ENCODE measurements at places on chromosomes 1 and 21. TPM values are rescaled to one million over a fixed set of nuclear protein-coding genes. Genes with fewer than 3 reads are reported as not detected.

The C1orf226 gene
- 9.8 TPM for total RNA-seq

The DCDC2B gene
- not detected for total RNA-seq

The SLC25A44 gene
- 19.1 TPM for total RNA-seq

The ESRRG gene
- total RNA-seq: 1.5 TPM

The UBQLN4 gene
- 70.4 TPM for total RNA-seq

The TSTD1 gene
- total RNA-seq: 6.7 TPM

The NCF2 gene
- not detected for total RNA-seq

The NUDT17 gene
- 4.5 TPM for total RNA-seq

The CYP4B1 gene
- total RNA-seq: not detected

The CFAP410 gene
- 23.9 TPM for total RNA-seq

The TMEM61 gene
- total RNA-seq: not detected

The OR6K3 gene
- total RNA-seq: not detected

The TFF3 gene
- not detected for total RNA-seq

DNA sequence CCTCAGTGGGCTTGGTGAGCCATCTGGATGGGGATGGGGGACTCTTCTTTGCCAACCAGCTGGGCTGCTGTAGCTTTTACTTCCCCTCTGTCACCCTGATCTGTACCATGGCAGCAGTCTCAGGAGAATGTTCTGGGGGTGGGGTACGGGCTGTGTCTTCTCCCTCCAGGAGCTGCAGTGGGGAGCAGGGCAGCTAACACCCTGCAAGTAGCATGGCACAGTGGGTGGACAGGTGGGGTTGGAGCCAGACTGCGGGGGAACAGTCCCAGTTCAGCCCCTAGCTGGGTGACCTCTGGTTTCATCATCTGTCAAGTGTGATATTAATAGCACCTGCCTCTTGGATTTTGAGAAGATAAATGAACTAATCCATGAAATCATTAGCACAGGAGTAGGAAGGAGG, 3.1 kb downstream of the NFASC start:
- H3K36me3 ChIP-seq: no peaks in the 10 kb centered on the region
- peaks cover 23% of the 10 kb centered on the region for H3K4me1 ChIP-seq
- no peak overlapping the region for H3K27ac ChIP-seq
- no peak overlapping the region for H3K4me3 ChIP-seq
- H3K27me3 ChIP-seq: peaks cover 26% of the 10 kb centered on the region
- DNase-seq: no peak

GRCh38 chr1:224170748-224171478, 12.1 kb upstream of the DEGS1 start:
- no peaks in the 10 kb centered on the region for H3K36me3 ChIP-seq
- no peak overlapping the region for H3K4me3 ChIP-seq
- peaks cover 8% of the 10 kb centered on the region for H3K4me1 ChIP-seq
- peaks cover 16% of the 10 kb centered on the region for H3K27me3 ChIP-seq
- no peak overlapping the region for H3K27ac ChIP-seq

DNA sequence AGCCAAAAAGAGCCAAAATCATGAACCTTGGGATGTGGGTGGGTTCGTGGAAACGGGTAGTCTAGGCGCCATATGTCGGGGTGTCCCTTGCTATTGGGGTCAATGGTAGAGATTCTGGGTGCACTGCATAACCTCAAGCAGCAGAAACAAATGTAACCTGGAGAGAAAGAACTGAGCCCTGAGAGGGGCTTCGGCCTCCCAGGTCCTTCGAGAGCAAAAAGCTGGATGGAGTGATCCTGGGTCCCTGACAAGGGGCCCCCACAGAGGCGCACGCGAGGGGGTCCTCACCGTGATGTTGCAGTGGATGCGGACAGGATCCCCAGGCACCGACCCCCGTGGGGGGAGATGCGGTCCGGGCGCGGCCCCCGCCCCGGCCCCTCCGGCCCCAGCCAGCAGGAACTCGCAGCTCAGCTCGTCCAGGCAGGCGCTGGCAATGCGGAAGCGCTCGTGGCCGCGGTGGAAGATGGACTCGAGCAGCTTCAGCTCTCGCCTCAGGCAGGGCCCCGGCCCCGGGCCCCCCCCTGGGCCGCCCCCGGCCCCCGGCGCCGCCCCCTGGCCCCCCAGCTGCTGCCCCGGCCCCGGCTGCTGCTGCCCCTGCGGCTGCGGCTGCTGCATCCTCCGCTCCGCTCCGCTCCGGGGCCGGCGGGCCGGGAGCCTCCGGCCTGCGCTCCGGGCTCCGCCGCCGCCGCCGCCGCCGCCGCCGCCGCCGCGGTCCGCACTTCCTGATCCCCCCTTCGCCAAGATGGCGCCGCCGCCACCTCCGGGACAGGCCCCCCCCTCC, at the start of gene UBE2Q1:
Gene UBE2Q1, minus strand, starts transcription at position 724 of the 781 bp plus-strand sequence. Its CDS starts 109 bp downstream, at position 615.
- H3K36me3 ChIP-seq: peaks cover 3% of the 10 kb centered on the region
- H3K27me3 ChIP-seq: peaks cover 3% of the 10 kb centered on the region
- peaks cover 41% of the 10 kb centered on the region for H3K4me1 ChIP-seq
- H3K4me3 ChIP-seq: peak within 1 kb of the TSS; percentile 95
- H3K27ac ChIP-seq: peak within 1 kb of the TSS; percentile 99
- DNase-seq: peak; percentile 23

GRCh38 chr1:53557369-53557768, 98.2 kb downstream of the DMRTB1 start:
- H3K27me3 ChIP-seq: no peaks in the 10 kb centered on the region
- no peak overlapping the region for H3K27ac ChIP-seq
- H3K4me1 ChIP-seq: peaks cover 5% of the 10 kb centered on the region
- DNase-seq: no peak

DNA sequence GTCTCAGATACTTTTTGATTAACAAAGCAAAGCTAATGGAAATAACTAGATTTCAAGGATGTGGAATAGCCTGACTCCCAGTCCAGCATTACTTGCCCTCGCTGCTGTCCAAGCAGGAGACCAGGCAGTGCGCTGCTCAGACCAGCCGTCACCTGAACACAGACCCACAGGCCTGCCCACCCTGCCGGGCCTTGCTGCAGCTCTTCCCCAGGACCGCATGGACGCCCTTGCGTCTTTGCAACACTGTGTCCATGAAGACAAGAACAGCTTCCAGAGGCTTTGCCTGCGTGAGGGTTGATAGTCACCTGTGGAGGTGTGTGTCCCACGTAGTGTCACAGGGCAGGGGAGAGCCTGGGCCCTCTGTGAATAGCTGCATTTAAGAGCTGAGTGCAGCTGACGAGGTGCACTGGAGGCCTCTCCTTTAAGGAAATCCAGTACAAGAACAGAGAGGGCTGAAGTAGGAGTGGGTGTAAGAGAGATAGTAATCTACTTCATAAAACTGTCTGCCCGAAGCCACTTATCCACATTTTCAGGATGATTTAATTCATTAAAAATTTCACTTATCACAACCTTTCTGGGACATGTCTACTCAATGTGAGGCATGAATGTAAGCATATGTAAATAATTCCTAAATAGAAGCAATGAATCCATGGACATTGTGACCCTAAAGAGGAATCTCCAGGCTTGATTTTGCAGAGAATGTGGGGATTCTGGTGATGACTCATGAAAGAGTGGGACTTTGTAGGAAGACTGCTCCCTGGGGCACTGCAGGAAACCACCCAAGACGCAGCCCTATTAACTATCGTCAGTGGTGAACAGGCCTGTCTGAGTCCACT, 176.2 kb upstream of the RAB4A start:
- H3K27me3 ChIP-seq: no peaks in the 10 kb centered on the region
- no peak for DNase-seq
- no peak overlapping the region for H3K4me3 ChIP-seq

DNA sequence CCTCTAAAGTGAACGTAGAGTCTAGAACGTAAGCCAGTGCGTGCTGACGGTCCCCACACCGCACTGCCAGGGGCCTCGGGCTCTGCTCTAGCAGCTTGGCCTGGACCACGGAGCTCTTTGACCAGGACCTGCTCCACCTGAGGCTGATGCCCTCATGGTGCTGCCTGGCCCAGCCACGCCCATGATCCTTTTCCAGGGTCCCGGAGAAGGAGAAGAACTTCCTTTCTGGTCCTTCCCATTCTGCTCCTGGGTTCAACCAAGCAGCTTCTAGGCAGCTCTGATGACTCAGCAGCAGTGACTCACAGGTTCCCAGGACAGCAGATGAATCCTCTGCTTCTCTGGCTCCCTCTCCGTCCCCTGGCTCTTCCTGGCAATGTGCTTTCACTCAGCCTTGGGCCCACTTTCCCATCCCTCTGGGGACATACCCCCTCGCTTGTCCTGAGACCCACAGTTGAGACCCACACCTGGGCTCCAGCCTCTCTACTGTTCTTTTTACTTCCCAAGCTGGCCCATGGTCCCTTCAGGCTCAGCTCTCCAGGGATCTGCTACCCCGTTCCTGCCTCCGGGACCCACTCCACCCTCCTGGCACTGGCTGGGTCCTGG, 246.3 kb upstream of the RAB4A start:
- no peak overlapping the region for H3K4me3 ChIP-seq
- no peak overlapping the region for H3K27ac ChIP-seq
- H3K36me3 ChIP-seq: no peaks in the 10 kb centered on the region
- DNase-seq: no peak
- peaks cover 64% of the 10 kb centered on the region for H3K4me1 ChIP-seq

DNA sequence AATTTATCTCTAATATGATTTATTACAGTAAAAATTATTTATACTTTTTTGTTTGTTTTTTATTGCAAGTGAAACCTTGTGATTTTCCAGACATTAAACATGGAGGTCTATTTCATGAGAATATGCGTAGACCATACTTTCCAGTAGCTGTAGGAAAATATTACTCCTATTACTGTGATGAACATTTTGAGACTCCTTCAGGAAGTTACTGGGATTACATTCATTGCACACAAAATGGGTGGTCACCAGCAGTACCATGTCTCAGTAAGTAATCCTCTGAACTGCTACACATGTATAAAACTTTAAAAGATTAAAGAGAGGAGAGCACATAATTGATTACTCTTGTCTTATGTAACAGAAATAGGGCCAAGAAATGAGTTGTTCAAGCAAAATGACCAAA, 4.5 kb downstream of the CFHR3 start:
- no peaks in the 10 kb centered on the region for H3K4me1 ChIP-seq
- no peaks in the 10 kb centered on the region for H3K36me3 ChIP-seq
- no peaks in the 10 kb centered on the region for H3K27me3 ChIP-seq
- DNase-seq: no peak
- no peak overlapping the region for H3K4me3 ChIP-seq

DNA sequence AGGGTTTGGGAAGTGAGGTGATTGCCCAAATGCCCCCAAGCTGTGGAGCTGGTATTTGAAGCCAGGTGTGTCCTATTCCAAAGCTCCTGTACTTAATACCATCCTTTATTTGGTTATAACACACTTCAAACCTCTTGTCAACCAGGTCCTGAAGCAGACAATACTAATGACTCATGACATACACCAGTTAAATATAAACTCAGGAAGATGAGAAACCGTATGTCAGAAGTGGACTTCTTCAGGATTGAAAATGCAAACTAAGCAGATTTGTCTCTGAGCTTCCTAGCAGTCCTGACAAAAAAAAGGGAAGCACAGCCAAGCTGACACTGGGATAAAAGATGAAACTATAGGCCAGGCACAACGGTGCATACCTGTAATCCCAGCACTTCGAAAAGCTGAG, 70.6 kb downstream of the ALPL start:
- peaks cover 2% of the 10 kb centered on the region for H3K27me3 ChIP-seq
- no peak overlapping the region for H3K27ac ChIP-seq
- H3K4me3 ChIP-seq: no peak overlapping the region
- no peaks in the 10 kb centered on the region for H3K4me1 ChIP-seq

DNA sequence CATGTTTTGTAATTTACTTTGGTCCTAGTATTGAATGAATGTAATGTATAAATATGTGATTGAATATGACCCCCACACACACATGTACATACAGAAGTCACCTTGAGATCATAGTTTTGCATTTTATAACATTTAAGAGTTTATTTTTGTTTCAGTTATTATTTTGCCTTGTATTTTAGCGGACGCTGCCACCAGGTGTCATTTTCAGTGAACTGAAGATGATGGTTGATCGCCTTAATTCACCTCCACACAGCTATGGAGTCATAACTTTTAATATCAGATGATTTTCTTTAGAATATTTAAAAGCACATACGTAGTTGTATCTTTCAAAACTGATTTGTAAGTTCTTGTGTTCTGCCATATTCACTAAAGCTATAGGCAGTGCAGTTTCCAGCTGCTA, 130.4 kb downstream of the DYRK1A start:
- no peak overlapping the region for H3K27ac ChIP-seq
- peaks cover 5% of the 10 kb centered on the region for H3K4me1 ChIP-seq
- no peak for DNase-seq
- peaks cover 33% of the 10 kb centered on the region for H3K36me3 ChIP-seq
- H3K4me3 ChIP-seq: no peak overlapping the region
- H3K27me3 ChIP-seq: no peaks in the 10 kb centered on the region

DNA sequence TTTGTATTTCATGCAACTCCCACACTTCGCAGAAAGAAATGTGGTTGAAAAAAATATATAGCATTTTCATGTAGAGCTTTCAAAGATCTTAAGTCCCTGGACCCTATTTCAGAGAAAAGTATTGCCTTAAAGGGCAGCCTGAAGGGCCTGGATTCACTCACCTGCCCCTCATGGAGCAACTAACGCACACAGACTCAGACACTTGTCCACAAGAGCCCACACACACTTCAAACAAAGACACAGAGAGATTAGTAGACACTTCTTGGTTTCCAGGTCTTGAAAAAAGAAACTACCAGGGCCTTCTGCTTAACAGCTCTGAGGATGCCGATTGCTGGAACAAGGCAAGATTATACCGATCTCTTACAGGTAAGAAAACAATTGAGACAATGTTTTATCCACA, 122.2 kb downstream of the ZBTB18 start:
- H3K4me3 ChIP-seq: no peak overlapping the region
- no peaks in the 10 kb centered on the region for H3K36me3 ChIP-seq
- H3K27me3 ChIP-seq: no peaks in the 10 kb centered on the region
- no peak overlapping the region for H3K27ac ChIP-seq

DNA sequence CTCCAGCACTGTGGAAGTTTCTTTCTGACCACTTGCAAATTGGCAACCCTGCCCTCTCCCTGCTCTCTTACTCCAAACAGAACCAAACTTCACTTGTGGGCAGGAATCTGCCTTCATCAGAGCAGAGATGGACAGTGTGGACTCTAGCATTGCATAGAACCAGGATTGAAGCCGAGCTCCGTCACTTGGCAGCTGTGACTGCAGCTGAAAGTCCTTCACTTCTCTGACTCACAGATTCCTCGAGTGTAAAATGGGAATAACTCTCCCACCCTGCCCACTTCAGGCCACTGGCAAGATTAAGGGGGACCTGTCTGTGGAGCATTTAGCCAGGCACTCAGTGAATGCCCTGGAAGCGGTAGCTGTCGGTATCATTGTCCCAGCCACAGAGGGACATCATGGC, 75.7 kb upstream of the ZBTB40 start:
- DNase-seq: no peak
- H3K4me3 ChIP-seq: no peak overlapping the region
- no peaks in the 10 kb centered on the region for H3K4me1 ChIP-seq

DNA sequence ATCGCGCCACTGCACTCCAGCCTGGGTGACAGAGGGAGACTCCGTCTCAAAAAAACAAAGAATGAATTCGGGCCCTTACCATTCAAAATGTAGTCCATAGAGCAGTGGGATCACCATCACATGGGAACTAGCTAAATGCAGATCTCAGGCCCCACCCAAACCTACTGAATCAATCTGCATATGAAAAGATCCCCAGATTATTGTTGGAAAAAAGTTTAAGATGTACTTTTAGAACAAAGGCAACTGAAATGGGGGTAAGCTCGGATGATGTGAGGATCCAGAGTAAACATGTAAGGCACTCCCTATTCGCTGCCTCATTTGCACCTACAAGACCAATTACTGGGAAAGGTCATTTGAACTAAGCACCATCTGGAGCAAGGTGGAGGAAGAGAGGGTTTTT, 803 bp upstream of the FLAD1 start:
- no peaks in the 10 kb centered on the region for H3K27me3 ChIP-seq
- H3K36me3 ChIP-seq: peaks cover 8% of the 10 kb centered on the region
- peaks cover 13% of the 10 kb centered on the region for H3K4me1 ChIP-seq
- H3K27ac ChIP-seq: no peak overlapping the region

GRCh38 chr1:66380452-66381212, 153.3 kb upstream of the SGIP1 start:
- no peak for DNase-seq
- H3K4me1 ChIP-seq: no peaks in the 10 kb centered on the region
- H3K4me3 ChIP-seq: no peak overlapping the region
- H3K36me3 ChIP-seq: peaks cover 4% of the 10 kb centered on the region
- H3K27ac ChIP-seq: no peak overlapping the region
- no peaks in the 10 kb centered on the region for H3K27me3 ChIP-seq

All from neural crest cell (in vitro differentiated cells).